ENCODE measurements at places on chromosomes 11 and 22. TPM values are rescaled to one million over a fixed set of nuclear protein-coding genes. Genes with fewer than 3 reads are reported as not detected.

DNA sequence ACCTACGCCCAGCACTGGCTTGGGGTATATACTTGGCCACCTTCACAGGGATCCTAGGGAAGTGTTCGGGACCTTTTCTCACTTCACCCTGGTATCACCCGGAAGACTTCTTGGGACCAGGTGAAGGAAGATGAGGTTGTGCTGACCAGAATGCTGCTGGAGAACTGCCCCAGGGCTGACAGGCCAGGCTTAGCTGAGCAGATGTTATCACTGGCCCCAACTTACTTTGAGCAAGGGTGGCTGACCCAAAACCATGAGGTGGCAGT is 4.5 kb downstream of the FTH1 start:
- H3K36me3 ChIP-seq = peaks cover 22% of the 10 kb centered on the region
- H3K4me3 ChIP-seq = no peak overlapping the region
- H3K4me1 ChIP-seq = peaks cover 10% of the 10 kb centered on the region
- DNase-seq = no peak

DNA sequence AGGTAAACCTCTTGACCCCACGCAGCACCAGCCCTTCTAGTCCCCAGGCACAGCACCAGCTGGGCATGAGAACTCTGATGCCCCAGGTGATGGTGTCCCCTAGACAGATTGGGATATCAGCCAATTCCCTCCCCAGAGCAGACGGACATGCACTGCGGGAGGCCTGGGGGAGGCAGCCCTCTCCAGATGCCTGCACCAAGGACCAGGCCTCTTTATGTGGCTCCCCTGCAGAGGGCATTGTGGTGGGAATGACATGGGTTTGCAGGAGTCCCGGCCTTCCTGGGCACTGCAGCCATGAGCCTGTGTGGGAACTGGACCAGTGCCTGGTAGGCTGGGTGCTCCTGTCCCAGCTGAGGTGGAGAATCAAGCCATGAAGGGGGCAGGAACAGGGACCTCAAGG is 25.9 kb downstream of the PPM1F start:
- H3K36me3 ChIP-seq = peaks cover 9% of the 10 kb centered on the region
- no peak overlapping the region for H3K4me3 ChIP-seq
- H3K27me3 ChIP-seq = no peaks in the 10 kb centered on the region
- DNase-seq = no peak

Gene SCGB2A2
- total RNA-seq = not detected

Gene ASCL2
- not detected for total RNA-seq

Gene FAT3
- total RNA-seq = 41.0 TPM

GRCh38 chr11:90218606-90219005 is 4.2 kb downstream of the CHORDC1 start:
- H3K4me3 ChIP-seq = no peak overlapping the region
- H3K27me3 ChIP-seq = no peaks in the 10 kb centered on the region
- peaks cover 4% of the 10 kb centered on the region for H3K36me3 ChIP-seq
- H3K27ac ChIP-seq = no peak overlapping the region
